D721Med (cell line): ENCODE measurements at places on chromosomes 11 and 22.

- no peak for DNase-seq
Observed at GRCh38 chr11:37657645-37658044, 1059.6 kb upstream of the RAG2 start.

- no peak for DNase-seq
Observed at GRCh38 chr11:19089421-19089820, 27.5 kb upstream of the ZDHHC13 start.

GRCh38 chr11:95498722-95499425 lies 267.9 kb upstream of the SESN3 start:
- no peak for DNase-seq

- no peak for DNase-seq
Observed at GRCh38 chr11:130774703-130775102, 141.6 kb downstream of the SNX19 start.

DNA sequence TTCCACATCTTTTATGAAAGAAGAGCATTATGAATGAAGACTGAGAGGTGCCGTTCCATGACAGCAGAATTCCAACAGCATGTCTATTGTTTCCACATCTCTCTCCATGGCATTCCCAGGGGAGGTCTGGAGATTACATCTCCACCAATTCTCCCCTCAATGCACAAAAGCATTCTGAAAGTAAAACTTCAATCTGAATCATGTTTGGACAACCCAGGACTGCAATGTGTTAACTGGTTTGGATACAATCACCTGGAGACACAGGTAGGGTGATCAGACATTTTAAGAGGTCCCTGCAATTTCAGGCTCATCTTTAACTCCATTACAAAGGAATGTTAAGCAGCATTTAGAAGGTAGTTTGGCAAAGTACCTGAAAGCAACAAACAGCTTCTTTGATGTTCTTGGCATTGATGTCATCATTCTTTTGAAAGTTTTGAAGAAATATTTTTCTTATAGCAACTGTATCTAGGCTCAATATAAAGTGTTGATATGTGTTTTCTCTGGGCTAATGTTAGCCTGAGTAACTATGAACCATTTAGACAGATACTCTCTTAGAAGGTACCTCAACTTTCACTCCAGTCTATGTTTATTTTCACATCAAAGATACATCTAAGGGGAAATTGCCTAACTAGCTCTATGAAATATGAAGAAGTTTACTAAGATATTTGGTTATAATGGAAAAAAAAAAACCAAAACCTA lies 181.4 kb upstream of the MTMR2 start:
- no peak for DNase-seq

DNA sequence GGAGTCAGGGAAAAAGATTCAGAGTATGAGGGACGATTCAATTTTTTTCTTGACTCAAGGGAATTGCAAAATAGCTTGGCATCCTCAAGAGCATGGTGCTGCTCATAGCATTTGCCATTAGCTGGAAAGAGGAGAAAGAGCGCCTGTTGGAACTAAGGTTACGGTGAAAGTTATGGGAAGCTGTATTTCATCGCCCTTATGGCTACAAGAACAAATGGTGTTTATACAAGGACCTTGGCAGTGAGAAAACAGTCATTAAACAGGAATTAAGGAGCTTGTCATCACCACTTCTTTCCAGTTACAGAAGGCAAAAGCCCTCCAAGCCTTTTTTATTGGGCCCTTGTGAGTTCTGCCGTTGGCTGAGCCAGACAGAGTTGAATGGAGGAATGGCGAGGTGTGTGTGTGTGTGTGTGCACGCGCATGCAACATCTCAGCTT lies 74.2 kb downstream of the ALX4 start:
- DNase-seq = no peak

DNA sequence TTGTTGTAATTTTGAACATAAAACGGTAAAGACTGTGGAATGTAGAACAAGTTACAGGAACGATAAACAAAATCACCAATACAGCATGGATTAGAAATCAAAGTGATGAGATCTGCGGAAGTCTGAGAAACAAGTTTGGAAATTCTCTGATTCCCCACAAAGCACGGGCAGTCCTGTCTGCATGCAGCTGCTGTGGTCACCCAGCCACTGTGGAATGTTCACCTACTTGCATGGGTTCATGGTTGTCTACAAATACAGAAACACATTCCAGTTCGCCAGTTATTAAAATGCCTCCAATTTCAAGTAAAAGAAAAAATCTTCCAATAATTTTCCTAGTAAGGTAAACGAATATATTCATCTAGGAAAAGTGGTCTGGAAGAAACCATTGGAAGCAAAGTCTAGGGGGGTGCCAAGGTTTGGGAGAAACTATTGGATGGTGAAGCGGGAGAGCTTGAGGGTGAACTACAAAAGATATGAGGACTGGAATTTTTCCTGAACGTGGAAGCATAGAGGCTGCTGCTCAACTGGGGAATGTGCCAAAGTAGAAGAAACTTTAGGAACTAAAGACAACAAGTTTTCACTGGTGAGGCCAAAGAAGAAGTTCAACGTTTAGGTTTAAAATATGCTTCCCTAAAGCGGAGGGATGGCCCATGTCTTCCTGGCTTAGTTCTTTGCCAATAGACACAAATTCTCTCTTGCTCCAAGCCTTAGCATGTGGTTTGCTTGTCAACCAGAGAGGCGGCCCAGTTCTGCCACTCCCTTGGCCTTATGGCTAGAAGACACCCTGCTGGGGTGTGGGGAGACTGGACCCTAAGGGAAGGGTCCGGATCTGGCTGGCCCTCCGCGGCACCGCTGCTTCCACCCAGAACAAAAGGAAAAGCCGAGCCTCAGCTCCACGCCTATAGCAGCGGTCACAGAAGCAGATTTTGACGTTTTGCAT lies 70.2 kb downstream of the CTTN start:
- DNase-seq = no peak

GRCh38 chr11:120316880-120317688 lies 8.0 kb upstream of the TLCD5 start:
- DNase-seq = no peak

- DNase-seq = no peak
Observed at GRCh38 chr11:68615657-68616056, 68.7 kb upstream of the GAL start.

- DNase-seq = no peak
Observed at GRCh38 chr11:134207538-134208239, 16.1 kb downstream of the NCAPD3 start.

GRCh38 chr11:134714021-134714656 lies 302.1 kb upstream of the B3GAT1 start:
- no peak for DNase-seq

DNA sequence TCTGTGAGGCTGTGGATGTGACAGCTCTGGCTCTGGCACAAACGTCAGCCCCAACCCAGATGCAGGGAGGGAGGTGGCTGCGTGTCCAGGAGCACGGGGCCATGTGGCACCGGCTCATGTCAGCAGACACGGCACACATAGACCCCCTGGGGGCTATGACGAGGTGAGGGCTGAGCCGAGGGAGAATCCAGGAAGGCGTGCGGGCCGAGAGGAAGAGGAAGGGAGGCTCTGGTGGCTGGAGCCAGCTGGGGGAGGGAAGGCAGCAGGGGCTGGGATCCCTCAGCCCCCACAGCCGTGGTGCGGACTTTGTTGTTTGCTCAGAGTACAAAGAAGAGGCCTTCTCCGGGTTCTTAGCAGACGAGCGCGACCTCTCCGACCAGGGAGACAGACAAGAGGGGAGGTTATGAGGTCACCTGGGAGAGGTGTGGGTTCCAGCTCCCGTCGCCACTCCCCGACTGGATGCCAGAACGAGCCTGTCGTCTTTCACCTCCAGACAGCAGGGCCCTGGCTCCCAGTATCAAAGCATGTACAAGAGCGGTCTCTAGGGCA lies 46.1 kb downstream of the CDKN1C start:
- DNase-seq = no peak

GRCh38 chr11:96842731-96843130 lies 452.9 kb downstream of the JRKL start:
- no peak for DNase-seq

- no peak for DNase-seq
Observed at GRCh38 chr11:122592641-122593040, 62.9 kb upstream of the UBASH3B start.

DNA sequence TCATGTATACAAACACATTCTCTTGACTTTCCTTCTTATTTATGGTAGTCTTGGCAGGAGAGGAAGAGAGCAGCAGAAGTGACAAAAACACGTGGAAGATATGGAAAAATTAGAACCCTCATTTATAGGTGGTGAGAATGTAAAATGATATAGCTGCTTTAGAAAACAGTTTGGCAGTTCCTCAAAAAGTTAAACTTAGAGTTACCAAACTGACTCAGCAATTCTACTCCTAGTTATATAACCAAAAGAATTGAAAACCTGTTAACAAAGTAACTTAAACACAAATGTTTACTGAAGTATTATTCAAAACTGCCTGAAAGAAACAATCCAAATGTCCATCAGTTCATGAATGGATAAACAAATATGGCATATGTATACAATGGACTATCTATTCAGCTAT lies 16.8 kb downstream of the NUCB2 start:
- no peak for DNase-seq

GRCh38 chr11:41458641-41459040 lies 811 bp downstream of the LRRC4C start:
- no peak for DNase-seq

- no peak for DNase-seq
Observed at GRCh38 chr11:80860632-80861031, 1419.8 kb upstream of the TENM4 start.

DNA sequence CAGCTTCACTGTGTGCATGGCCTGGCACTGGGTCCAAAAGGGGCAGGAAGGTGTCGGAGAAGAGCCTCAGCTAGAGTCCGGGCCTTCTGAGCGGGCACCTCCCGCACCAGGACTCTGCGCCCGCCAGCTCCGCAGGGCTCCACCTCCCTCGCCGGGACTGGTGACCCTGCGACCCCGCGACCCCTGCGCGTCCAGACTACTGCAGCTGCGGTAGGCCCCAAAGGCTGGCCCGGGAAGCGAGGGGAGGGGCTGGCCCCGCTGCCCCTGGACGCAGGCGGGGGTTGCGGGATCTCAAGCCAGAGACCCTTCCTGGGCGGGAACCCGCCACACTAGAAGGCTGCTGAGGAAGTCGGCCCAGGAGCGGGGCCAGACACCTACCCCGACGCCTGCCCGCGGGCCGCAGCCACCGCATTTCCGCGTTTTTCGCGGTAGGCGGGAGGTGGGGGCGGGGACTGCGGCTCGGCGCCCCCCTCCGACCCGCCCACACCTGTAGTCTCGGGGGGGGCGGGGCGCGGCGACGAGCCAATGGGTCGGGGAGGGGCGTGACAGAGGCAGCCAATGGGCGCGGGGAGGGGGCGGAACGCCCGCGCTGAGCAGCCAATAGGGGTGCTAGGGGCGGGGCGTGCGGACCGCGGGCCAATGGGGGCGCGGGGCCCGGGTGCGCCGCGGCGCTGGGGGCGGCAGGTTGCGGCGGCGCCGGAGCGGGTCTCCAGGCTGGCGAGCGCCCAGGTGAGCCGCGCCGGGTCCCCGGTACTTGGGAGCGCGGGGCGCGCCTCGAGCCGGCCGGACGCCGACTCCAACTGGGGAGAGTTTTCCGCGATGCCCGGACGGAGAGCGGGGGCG lies at the start of the genes LMNTD2 and RASSF7:
LMNTD2 (minus strand) TSS at position 434 of the 843 bp plus-strand sequence; CDS start at position 412, 22 bp downstream.
RASSF7 (plus strand) TSS at position 666 of the 843 bp plus-strand sequence. CDS start 799 bp downstream, outside the sequence.
- peak; percentile 90 for DNase-seq

GRCh38 chr11:115710426-115710825 lies 206.2 kb upstream of the CADM1 start:
- DNase-seq = no peak

- DNase-seq = no peak
Observed at GRCh38 chr22:36753916-36754315, 22.0 kb downstream of the IFT27 start.

DNA sequence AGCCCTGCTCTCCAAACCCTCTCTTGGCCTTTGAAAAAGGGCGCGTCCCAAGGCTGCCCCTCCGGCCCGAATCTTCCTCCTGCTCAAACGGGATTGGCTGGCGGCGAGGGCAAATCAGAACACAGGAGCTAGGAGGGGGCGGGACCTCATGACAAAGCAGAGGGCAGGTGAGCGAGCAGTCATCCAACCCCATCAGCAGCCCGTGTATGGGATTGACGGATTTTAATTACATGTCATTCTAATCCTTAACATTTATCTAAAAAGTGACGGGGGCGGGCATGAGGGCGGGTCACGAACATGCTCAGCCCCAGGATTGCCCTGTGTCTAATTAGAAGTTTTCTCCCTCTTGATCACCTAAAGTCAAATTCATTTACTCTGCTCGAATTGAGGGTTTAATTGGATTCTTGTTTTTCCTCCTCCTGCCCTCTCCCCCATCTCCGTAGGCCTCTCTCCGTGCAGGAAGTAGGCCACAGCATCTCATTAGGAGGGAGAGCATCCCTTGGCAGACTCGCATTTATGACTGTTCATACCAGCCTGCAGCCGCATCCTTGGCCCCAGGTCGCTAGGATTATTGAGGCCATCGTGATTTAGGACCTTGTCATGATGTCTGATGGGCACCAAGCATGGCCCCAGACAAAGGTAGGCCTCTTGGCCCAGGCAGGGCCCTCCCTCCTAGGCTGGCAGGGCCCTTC lies 147.1 kb downstream of the CHST1 start:
- no peak for DNase-seq

- no peak for DNase-seq
Observed at GRCh38 chr11:72579816-72580641, 94.2 kb downstream of the PDE2A start.

DNA sequence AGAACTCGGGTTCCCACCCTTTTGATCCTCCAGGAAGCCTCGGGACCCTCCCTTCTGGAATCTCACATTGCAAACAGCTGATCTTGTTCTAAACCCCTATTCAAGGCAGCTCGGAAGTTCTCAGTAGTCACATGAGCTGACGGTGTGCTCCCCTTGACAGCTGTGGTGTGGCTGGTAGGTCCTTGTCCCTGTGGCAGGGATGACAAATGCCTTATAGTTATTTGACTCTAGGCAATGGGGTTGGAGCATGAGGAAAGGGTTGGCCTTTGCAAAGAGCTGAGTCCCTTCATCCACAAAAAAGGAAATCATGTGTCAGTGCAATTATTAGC lies 23.6 kb downstream of the EIF4G2 start:
- no peak for DNase-seq

DNA sequence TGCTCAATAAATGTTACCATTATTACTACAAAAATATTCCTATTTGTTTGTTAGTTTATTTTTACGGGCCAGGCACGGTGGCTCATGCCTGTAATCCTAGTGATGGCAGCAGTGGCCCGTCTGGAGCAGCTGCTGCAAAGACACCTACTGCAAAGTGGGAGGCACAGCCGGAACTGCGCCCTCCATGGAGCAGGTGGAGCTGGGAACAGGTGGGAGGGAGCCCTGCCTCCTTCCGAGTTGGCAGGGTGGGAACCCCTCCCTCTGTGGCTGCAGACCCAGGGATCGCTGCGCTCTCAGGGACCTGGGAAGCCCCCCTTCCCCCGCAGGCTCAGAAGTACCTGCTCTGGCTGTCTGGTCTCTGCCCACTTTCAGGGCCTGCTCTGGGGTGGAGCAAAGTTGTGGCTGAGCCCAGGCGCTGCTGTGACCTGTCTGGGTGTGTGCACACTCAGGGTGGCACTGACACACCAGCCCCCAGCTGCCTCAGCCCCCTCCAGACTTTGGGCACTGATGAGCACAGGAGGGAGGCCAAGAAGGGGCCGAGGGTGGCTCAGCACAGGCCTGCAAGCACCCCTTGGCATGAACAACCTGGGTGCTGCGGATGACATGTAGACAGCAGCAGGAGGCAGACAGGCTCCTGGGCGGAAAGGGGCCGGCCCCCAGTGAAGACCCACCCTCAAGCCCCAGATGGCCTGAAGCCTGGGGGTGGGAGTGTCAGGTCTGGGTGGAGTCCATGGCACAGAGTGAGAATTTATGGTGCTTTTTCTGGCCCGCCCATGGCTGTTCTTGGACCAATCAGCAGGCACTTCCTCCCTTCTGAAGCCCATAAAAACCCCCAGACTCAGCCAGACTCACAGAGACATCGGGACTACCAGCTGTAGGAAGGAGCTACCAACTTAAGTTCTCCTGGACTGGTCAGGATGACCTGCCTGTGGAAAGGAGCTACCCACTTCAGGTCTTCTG lies 103.7 kb upstream of the CLMP start:
- no peak for DNase-seq

- no peak for DNase-seq
Observed at GRCh38 chr11:128208329-128209137, 378.8 kb downstream of the ETS1 start.
